ENCODE measurements at places on chromosomes 4 and X.

GRCh38 chr4:53592686-53593501, 1.6 kb upstream of the LNX1 start:
- no peak for DNase-seq

DNA sequence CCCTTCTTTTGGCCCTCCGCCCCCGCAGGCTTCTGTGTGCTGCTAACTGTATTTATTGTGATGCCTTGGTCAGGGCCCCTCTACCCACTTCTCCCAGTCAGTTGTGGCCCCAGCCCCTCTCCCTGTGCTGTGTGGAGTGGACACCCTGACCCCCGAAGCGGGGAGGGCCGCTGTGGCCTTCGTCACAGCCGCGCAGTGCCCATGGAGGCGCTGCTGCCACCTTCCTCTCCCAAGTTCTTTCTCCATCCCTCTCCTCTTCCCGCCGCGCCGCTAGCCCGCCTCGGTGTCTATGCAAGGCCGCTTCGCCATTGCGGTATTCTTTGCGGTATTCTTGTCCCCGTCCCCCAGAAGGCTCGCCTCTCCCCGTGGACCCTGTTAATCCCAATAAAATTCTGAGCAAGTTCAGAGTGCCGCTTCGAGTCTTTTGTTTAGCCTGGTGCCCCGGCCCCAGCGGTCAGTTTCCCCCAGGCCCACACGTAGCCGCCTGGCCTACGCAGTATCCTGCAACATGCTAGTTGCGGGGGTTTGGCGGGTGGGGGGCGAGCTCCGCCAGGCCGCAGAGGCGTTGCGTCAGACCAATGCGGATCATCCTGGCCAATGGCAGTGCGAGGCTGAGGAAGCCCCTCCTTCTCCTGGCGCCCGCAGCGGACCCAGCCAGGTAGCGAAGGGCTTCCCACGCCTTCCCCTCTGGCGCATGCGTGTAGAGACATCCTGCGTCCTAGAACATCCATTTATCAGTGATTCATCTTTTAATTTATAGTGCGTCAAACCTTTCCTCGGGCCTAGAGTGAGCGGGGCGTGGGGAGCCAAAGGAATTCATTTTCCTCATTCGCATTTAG, 5.6 kb upstream of the KANTR start:
- DNase-seq, result peak; percentile 84

GRCh38 chr4:168784786-168785461, 225.1 kb downstream of the CBR4 start:
- DNase-seq, result no peak

GRCh38 chr4:107248571-107248970, 212.5 kb upstream of the DKK2 start:
- DNase-seq, result no peak

DNA sequence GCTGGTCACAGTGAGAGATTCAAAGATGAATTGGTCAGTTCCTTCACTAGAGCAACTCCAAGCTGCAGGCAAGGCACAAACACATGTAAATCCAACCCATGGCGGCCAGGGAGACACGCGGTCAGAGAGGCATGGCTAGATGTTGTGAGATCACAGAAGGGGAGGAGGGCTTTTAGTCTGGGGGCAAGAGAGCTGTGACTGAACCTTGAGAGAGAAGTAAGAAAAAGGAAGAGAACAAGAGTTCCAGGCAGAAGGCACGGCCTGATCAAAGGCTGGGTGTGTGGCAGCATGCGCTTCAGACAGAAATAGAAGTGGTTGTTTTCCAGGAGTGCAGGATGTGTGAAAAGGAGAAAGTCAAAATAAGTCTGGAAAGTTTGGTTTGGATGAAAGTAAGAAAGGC, 15.9 kb downstream of the CCDC149 start:
- no peak for DNase-seq

DNA sequence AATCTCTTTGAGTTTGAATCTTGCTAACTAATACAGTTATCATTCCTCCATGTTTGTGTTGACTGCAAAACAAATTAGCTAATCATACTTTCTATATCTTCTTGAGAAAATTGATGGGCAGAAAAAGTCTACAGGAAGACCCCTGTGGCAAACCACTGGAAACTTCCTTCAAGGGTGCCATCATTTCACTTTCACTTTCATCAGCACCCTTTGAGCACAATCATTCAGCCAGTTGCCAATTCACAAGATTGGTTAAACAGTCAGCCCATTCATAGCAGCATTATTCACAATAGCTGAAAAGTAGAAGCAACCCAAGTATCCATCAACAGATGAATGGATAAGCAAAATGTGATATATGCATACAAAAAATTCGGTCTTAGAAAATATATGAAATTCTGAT, 101.5 kb downstream of the CCDC160 start:
- no peak for DNase-seq

- no peak for DNase-seq
Measured at GRCh38 chrX:42090395-42090794, 167.0 kb upstream of the CASK start.

GRCh38 chr4:67928546-67928945, 34.7 kb downstream of the TMPRSS11A start:
- DNase-seq, result peak; percentile 56

- DNase-seq, result no peak
Measured at GRCh38 chr4:18882468-18882867, 860.9 kb upstream of the LCORL start.

- DNase-seq, result no peak
Measured at GRCh38 chr4:181148470-181148869, 1094.7 kb upstream of the TENM3 start.

Data from hematopoietic multipotent progenitor cell (in vitro differentiated cells).